Urinary bladder (tissue), 4 donors: ENCODE measurements at places on chromosomes 5 and 9. TPM values are rescaled to one million over a fixed set of nuclear protein-coding genes. Genes with fewer than 3 reads are reported as not detected.

The CER1 gene
- total RNA-seq, result 0.74 TPM

The MSX2 gene
- total RNA-seq, result 11.3 TPM

- no peak for DNase-seq
These were observed 197.0 kb downstream of the MCTP1 start for GRCh38 chr5:95087816-95088317.

- no peak for DNase-seq
These were observed 7.3 kb downstream of the MCIDAS start for GRCh38 chr5:55219770-55220169.

DNA sequence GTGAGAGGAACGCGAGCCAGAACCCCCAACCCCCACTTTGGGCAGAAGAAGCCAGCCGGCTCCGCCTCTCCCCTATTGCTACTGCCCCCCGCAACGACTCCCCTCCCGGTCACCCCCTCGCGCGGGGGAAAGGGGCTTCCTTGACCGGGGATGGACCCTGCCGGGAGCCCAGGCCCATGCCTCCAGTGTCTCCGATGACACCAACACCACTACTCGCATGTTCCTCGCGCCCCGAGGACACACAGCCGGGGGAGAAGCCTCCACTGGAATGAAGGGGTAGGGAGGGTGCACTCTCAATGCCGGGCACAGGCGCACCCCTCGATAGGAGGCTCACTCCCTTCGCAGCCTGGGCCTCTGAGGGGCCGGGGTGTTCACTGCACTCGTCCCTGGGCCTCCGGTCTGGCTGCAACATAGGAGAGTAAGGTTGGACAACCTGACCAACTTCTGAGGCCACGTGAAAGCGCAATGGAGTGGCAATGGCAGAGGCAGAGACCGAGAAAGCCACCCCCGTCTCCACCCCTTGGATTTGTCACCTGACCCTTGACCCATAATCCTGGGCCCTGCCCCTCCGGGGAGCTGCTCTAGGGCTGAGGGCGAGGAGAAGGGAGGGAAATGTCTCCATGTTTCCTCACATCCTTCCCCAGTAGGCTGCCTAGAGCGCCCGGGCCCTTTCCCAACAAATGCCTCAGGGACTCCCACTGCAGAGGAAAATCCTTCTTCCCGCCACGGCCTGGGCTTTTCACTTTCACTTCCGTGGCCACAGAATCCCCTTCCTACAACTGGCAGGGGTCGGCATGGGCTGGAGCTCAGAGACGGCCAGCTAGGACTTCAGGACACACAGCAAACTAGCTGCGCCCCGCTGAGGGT is 1.1 kb upstream of the CNTFR start:
- no peak for DNase-seq

The F12 gene
- total RNA-seq, result not detected
